Left colon (tissue), 2 donors: ENCODE measurements at places on chromosomes 12 and 14. TPM values are rescaled to one million over a fixed set of nuclear protein-coding genes. Genes with fewer than 3 reads are reported as not detected.

TAS2R8 gene
- total RNA-seq, result not detected

MYO1H gene
- 0.20 TPM for total RNA-seq

CD163 gene
- total RNA-seq, result 45.2 TPM

TGM1 gene
- total RNA-seq, result 2.3 TPM

SLCO1B3 gene
- total RNA-seq, result not detected

MYL2 gene
- not detected for total RNA-seq

TMEM263 gene
- total RNA-seq, result 24.6 TPM

NEMP1 gene
- 4.9 TPM for total RNA-seq

SINHCAF gene
- total RNA-seq, result 71.0 TPM

PPFIA2 gene
- total RNA-seq, result 1.1 TPM

CYP27B1 gene
- total RNA-seq, result 0.87 TPM

ATL1 gene
- total RNA-seq, result 12.0 TPM

CLEC2D gene
- total RNA-seq, result 7.3 TPM

DPPA3 gene
- total RNA-seq, result not detected

KLRC1 gene
- total RNA-seq, result 1.0 TPM

IL31 gene
- not detected for total RNA-seq

PTCSC3 gene
- total RNA-seq, result not detected

ALDH1L2 gene
- total RNA-seq, result 1.2 TPM

B4GALNT3 gene
- 143 TPM for total RNA-seq

AKAP5 gene
- 11.9 TPM for total RNA-seq
